ENCODE measurements at places on chromosomes 2 and 18. TPM values are rescaled to one million over a fixed set of nuclear protein-coding genes. Genes with fewer than 3 reads are reported as not detected.

- DNase-seq = no peak
Observed at GRCh38 chr2:165283342-165283741, 44.1 kb downstream of the SCN2A start.

Gene IL1B
- total RNA-seq = 2.8 TPM

- no peak for DNase-seq
Observed at GRCh38 chr2:46914578-46915230, 902 bp downstream of the MCFD2 start.

DNA sequence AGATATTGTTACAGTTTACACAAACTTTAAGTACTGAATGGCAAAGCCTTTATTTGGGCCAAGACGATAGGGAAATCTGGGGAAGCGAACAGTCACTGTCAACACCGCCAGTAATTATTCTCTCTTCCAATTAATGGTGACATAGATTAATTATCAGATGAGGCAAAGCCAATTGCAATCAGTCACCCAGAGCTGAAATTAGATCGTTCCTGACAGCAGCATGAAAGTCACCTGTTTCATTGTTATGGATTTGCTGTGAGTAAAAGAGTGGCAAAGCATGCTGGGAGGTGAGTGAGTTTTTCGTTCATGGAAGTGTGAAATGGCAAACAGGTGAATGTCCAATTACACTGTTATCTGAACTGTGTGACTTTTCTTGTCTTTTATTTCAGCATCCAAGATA is 164.8 kb upstream of the KLHL14 start:
- DNase-seq = no peak

Gene REG3G
- 0.71 TPM for total RNA-seq

Gene ADRA2B
- 34.0 TPM for total RNA-seq

DNA sequence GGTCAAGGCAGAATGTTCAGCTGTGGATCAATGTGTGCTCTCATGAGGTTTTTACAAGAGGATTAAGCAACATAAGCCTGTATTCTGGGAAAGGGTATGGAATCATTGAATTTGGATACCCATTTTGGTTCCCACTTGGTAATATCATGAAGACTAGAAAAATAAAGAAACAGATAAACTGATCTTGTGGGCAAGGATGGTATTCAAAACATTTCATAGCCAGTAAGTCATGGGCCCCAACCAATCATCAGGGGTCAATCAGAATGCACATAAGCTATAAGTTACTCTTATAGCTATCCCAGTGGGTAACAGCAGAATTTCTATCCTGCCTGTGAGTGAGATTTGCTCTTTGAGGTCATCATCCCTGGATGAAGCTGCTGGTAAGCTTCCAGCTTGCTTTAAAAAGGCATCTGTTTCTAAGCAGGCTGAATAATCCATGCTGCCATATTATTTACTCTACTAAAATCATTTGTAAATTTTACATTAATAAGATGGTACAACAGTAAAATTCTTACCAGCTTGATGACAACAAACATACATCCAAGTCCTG is 291.2 kb downstream of the RAD51AP2 start:
- no peak for DNase-seq

Data from aorta (tissue), 5 donors.